ENCODE measurements at places on chromosomes 3 and 15. TPM values are rescaled to one million over a fixed set of nuclear protein-coding genes. Genes with fewer than 3 reads are reported as not detected.

GRCh38 chr3:54932606-54933005 is 4.7 kb upstream of the LRTM1 start:
- no peaks in the 10 kb centered on the region for H3K4me1 ChIP-seq
- no peak for DNase-seq
- H3K27ac ChIP-seq = no peak overlapping the region

DNA sequence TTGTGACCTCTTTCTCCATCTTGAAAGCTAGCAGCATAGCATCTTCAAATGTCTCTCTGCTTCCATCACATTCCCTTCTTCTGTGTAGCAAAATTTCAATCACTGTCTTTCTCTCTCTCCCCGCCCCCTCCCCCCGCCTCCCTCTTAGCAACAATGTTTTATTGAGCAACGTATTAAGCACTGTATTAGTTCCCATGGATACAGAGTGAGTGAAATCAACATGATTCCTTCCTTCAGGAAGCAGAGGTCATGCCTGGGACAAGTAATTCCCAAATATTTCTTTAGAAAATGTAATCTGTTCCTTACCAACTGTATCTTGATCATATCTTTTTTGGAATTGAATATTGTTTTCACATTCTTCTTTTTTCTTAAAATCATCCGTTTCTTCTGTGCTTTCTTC is 373.7 kb upstream of the NECTIN3 start:
- no peak overlapping the region for H3K27ac ChIP-seq
- no peak for DNase-seq
- no peak overlapping the region for H3K4me3 ChIP-seq
- no peaks in the 10 kb centered on the region for H3K27me3 ChIP-seq
- no peaks in the 10 kb centered on the region for H3K4me1 ChIP-seq

DNA sequence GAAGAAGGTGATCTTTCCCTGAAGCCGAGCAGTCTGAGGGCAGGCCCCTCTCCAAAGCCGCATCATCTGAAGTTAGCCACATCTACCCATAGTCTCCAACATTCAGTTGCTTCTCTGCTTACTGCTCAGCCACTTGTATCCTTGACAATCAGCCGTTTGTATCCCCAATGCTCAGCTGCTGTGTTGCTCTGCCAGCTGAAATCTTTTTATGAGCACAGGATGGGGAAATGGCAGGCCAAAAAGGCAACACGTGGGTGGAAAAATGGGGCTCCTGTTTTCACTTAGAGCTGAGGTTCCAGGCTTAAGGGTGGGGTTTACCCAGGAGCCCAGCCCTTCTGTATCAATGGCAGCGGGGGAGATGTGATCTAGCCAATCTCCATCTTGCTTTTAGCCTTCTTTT is 36.3 kb downstream of the METTL6 start:
- DNase-seq = no peak
- no peak overlapping the region for H3K4me3 ChIP-seq
- H3K36me3 ChIP-seq = no peaks in the 10 kb centered on the region

- H3K27ac ChIP-seq = no peak overlapping the region
- H3K27me3 ChIP-seq = no peaks in the 10 kb centered on the region
- peaks cover 32% of the 10 kb centered on the region for H3K4me1 ChIP-seq
- peaks cover 34% of the 10 kb centered on the region for H3K36me3 ChIP-seq
These were observed 38.3 kb downstream of the USF3 start for GRCh38 chr3:113658107-113658506.

DNA sequence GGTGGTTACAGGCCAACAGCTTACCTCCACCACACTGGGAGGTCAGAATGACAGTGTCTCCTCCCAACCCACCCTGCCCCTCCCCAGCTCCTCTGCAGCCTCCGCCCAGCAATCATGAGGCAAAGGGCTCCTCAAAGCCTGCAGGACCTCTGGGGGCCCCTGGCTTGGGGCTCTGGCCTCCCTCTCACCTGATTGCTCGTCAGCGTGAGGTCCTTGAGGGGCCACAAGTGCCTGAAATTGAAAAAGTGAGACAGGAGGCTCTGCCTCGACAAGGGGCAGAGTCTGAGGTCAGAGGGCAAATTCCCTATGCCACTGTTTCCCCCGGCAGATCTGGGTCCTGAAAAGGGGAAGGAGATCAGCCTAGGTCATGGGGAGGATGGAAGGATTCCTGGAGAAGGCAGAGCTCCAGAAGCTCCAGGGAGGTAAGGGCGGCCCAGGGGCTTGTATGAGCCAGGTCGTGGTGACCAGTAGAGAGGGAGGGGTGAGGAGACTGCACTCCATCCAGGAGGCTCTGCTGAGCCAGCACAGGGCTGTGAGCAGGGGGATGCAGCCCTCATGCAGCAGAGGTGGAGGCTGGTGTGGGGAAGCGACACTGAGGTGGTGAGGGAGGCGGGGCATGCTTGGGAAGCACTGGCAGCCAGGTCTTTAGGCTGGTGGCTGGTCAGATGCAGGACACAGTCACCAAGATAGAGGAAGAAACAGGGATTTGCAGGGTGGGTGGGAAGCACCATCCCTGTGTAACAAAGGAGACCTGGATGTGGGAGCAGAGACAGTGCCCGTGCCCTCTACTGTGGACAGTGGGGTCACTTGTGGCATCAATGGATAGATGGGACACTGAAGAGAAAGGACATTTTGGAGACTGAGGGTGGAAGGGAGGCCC is 20.1 kb downstream of the ALS2CL start:
- H3K27me3 ChIP-seq = no peaks in the 10 kb centered on the region
- no peaks in the 10 kb centered on the region for H3K4me1 ChIP-seq
- H3K27ac ChIP-seq = no peak overlapping the region
- H3K4me3 ChIP-seq = no peak overlapping the region
- no peak for DNase-seq

GRCh38 chr3:155809181-155809580 is 3.1 kb upstream of the C3orf33 start:
- DNase-seq = no peak
- peaks cover 11% of the 10 kb centered on the region for H3K4me1 ChIP-seq
- H3K27me3 ChIP-seq = no peaks in the 10 kb centered on the region
- H3K4me3 ChIP-seq = no peak overlapping the region

DNA sequence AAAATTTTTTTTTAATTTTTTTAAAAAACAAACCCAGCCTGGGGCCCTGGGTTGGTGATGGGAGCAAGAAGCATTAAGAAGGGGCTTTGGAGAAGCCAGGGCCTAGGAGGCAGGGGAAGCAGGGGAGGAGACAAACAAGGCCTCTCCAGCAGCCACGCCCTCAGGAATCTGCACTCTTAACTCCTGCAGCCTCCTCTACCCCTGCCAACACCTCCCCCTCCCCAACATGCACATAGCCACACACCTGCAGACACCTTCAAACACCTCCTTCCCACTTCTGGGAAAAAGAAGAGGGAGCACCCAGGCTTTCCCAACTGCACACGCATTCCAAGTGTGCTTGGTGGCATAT is 2.7 kb upstream of the DCAF1 start:
- no peaks in the 10 kb centered on the region for H3K36me3 ChIP-seq
- H3K4me3 ChIP-seq = no peak overlapping the region
- H3K27ac ChIP-seq = no peak overlapping the region
- H3K27me3 ChIP-seq = no peaks in the 10 kb centered on the region
- DNase-seq = no peak

- no peaks in the 10 kb centered on the region for H3K36me3 ChIP-seq
- no peak overlapping the region for H3K27ac ChIP-seq
- no peak for DNase-seq
- no peaks in the 10 kb centered on the region for H3K27me3 ChIP-seq
These were observed 134.9 kb downstream of the FEZF2 start for GRCh38 chr3:62238431-62238830.

SLC49A4 gene
- 23.7 TPM for total RNA-seq

Measured in esophagus muscularis mucosa (tissue), 4 donors.